ENCODE measurements at places on chromosomes 1 and 21.

GRCh38 chr1:157407917-157408525 is 144.3 kb downstream of the FCRL5 start:
- no peak for DNase-seq

GRCh38 chr1:31587720-31588423 is 11.6 kb downstream of the TINAGL1 start:
- peak; percentile 22 for DNase-seq

GRCh38 chr1:7620196-7620595 is 150.9 kb upstream of the VAMP3 start:
- no peak for DNase-seq

- peak; percentile 66 for DNase-seq
Observed at GRCh38 chr1:175152006-175152652, 40.4 kb downstream of the KIAA0040 start.

DNA sequence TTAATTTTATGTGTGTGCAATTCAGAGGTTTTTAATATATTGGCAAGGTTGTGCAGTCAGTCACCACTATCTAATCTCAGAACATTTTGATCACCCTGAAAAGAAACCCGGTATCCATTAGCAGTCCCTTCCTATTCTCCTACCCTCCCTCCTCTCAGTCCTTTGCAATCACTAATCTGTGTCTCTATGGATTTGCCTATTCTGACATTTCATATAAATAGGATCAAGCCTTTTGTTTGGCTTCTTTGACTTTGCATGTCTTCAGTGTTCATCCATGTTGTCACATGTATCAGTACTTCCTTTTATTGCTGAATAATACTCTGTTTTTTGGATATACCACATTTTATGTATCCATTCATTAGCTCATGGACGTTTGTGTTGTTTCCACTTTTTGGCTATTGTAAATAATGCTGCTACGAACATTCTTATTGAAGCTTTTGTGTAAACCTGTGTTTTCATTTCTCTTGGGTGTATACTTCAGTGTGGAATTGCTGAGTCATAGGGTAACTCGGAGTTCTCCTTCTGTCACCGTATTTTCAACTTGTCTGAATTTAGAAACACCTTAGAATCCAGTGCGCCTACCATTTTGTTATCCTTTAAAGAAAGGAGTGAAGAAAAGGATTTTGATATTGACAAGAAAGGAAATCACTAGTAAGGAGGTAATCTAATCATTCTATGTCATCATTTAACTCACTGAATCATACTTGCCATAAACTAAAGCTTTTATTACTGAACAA is 3.4 kb downstream of the CEP85 start:
- DNase-seq = no peak

DNA sequence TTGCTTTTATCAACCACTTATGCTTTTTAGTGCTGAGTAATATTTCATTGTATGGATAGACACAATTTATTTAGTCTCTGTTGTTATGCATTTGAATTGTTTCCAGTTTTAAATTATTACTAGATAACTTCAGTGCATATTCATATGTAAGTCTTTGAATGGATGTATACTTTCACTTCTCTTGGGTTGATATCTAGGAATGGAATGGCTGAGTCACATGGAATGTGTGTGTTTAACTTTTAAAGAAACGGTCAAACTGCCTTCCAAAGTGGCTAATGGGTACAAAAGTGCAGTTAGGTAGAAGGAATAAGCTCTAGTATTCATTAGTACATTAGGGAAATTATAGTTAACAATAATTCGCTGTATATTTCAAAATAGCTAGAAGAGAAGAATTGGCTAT is 82.4 kb downstream of the NPHS2 start:
- no peak for DNase-seq

DNA sequence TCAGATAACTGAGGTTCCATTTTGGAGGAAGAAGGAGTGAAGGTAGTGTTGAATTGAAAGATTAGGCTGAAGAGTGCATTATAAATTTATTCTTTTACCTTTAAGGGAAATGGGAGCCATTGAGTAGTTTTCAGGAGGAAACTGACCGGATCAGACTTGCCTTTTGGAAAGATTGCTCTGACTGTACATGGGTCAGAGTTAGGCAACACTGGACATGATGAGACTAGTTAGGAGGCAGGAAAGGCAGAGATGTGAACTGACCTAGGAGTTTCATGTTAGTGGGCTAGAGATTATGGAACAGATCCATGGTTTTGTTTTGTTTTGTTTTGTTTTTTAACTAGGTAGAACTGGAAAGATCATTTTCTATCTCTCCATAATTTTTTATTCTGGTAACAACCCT is 78.2 kb downstream of the SNX7 start:
- no peak for DNase-seq

- no peak for DNase-seq
Observed at GRCh38 chr1:228084797-228085196, 2.3 kb downstream of the ARF1 start.

GRCh38 chr1:42420911-42421585 is 34.8 kb downstream of the ZMYND12 start:
- DNase-seq = no peak

- no peak for DNase-seq
Observed at GRCh38 chr21:39010629-39011404, 172.4 kb downstream of the PSMG1 start.

DNA sequence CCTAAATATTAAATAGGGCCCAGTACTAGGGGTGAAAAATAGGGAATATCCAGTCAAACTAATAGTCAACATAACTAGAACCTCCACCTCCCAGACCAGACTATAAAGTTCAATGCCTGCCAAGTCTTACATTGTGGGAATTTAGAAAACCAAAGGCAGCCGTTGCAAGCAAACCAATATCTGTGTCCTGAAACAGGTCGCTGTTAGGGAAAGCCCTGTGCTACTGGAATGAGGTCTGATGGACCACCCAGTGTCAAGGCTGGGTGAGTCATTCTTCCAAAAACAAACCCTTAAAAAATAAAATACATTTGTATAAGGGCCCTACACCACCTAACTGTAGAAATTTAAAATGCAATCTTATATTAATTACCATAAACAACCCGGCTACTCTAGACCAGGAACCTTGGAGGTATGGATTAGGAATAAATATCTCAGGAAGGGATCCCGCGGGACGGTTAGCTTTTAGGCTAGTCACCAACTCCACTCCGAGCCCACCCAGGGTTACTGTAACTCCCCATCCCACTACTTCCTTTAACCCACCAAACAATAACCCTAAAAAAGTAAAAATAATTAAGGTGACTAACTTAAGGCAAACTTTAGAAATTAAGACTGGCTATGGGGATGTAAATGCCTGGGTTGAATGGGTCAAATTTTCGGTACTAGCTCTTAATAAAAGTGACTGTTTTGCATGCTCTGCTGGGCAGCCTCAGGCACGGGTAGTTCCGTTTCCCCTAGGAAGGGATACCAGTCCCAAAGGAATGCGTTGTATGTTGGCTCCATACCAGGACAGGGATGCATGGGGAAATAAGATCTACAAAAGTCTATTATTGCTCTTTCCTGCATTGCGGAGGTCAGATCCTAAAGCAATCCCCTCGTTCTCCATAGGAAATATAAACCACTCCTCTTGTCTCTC is 65.4 kb upstream of the TLR5 start:
- no peak for DNase-seq

DNA sequence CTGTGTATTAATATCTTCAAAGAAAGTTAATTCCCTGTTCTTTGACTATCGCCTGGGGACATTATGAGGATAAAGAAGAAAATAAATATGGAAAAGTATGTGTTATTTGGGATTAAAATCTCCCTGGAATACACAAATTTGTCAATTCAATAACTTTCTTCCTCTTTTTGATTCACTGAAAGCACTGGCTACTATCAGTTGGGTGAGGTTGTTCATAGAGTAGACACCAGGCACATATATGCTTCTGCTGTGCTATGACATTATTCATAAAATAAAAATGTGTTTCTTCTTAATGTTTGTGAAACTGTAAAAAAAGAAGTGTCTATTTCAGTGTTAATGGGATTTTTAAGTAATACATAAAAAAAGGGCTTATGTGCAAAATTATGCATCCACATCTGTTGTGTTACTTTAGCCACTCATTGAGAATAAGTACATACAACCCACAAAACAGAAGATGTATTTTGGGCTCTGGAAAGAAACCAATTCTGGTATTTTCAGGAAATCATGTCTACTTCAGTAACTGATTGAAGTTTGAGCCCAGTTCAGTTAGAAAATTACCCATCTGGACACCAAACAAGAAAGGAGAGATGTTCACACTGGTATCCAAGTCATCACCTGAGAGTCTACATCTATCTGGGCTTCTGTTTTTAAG is 169.4 kb downstream of the GABPA start:
- no peak for DNase-seq

- peak; percentile 57 for DNase-seq
Observed at GRCh38 chr1:156689035-156689952, 12.1 kb upstream of the NES start.

- no peak for DNase-seq
Observed at GRCh38 chr21:41318218-41318617, 1.6 kb downstream of the FAM3B start.

GRCh38 chr1:8443558-8444194 is 125.8 kb downstream of the SLC45A1 start:
- no peak for DNase-seq

DNA sequence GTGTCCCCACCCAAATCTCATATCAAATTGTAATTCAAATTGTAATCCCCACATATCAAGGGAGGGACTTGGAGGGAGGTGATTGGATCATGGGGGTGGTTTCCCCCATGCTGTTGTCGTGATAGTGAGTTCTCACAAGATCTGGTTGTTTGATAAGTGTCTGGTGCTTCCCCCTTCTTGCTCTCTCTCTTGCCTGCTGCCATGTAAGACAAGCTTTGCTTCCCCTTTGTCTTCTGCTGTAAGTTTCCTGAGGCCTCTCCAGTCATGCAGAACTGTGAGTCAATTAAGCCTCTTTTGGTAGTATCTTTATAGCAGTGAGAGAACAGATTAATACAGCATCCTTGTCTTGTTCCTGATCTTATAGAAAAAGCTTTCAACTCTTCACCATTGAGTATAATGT is 6.5 kb upstream of the LRRC39 start:
- DNase-seq = no peak

- DNase-seq = no peak
Observed at GRCh38 chr1:192635939-192636338, at the start of gene RGS13. RGS13 (plus strand) TSS chr1:192636147; CDS start chr1:192644335, 8,188 bp downstream.
